ENCODE measurements at places on chromosomes 2 and 18.

DNA sequence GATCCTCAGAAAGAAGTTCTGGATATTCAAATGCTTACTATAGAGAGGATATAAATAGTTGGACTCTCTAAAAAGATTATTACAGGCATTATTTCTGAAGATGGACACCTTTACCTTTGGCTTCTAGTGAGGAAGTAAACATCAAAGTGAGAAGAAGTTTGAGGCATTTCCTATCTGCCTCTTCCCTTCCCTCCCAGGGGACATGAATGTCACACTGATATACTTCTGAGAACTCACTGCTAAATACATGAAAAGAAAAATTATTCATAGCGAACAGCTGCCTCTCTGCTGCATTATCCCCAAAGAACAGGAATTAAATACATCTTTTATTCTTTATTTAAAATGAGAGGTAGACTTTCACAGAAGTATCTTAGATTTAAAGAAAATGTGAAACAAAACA, 63.6 kb upstream of the PGAP1 start:
- no peak for DNase-seq

DNA sequence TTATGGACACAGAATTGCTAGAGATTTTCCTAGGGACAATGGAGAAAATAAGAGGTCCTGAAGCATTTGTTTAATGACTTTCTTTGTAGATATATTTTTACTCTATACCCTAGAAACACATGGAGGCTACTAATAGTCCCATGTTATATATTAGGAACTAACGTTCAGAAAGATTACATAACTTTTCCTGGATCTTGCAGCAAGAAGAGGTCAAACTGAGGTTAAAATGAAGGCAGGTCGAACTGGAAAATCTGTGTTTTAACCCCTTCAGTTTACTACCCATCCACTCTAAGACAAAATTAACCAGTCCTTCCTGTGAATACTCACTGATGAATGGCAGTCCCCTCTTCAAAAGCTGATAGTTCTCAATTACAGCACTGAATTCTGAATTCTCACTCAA, 1415.8 kb upstream of the CELF4 start:
- DNase-seq: no peak

DNA sequence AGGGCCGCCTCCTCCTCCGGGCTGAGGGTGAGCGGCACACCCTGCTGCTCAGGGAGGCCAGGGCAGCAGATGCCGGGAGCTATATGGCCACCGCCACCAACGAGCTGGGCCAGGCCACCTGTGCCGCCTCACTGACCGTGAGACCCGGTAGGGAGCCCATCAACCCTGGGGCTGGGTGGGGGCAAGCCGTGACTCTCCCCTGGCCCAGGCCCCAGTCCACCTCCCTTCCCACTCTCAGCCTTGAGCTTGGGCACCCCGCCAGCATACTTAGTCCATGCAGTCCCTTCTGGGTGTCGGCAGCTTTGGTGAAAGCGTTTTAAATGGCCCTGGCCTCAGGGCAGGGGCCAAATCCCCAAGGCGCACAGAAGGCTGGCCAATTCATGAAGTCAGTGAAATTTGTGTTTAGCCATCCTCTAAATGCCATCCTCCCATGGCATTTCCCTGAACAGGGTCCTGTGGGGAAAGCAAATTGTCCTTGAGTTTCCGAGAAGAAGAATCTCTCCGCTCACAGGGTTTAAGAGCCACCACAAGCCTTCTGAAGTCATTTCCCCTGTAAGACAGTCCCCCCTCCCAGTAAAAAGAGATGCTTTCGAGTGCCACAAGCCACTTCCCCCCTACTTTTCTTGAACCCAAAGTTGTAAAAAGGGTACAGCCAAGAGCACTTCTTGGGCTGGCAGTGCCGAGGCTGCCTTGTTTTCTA, 17.2 kb downstream of the SPEG start:
- DNase-seq: no peak

DNA sequence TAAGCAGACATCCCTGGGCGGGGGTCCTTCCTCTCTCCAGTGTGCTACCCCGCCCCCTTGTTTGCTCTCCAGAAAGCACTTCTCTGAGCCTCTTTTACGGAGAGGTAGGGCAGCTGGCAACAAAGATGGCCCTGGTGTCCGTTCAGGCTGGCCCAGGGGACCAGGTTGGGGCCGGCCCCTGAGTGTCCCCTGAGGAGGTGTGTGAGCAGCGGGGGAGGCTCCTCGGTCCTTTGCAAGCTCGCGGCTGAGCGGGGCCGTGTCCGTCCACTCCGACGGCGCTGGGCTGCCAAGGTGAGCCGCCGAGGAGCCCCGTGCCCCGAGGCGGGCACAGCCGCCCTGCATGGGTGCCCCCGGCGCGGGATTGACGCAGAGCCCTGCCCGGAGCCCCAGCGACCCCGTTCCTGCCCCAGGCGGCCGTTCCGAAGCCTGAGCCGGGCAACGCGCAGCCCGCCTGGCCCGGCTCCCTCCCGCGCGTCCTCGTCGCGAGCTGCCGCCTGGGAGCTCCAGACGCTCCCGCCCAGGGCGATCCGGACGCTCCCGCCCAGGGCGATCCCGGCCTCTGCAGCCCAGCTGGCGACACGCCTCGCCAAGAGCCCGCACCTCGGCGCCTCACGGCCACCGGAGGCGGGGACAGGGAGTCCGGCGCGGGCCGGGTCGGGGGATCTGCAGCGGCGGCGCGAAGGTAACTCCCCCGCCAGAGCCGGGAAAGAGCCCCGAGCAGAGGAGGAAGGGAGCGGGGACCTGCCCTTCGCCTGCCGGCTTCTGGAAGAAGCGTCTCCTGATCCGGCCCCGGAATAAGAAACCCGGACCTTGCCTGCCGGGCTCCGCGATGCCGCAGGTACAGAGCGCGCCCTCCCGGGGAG, at the start of gene PROKR1:
PROKR1 (plus strand) TSS at position 569 of the 863 bp plus-strand sequence. CDS start 2,243 bp downstream, outside the sequence.
- no peak for DNase-seq

DNA sequence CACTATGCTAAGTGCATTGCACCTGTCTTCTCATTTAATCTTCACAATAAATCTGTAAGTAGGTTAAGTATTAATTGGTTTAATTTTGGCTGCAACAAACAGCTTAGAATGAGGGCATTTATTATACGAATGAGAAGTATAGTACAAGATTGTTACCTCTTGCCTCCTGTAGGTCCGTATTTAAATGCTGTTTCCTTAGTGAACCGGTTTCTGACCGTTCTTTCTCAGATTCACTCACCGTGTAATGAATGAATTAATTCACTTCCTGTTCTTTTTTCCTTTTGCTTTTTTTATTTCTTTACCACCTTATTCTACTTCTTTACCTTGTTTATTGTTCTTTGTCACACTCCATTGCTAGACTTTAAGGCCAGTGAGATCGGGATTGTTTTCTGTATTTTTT, 153.8 kb upstream of the RASGRP3 start:
- DNase-seq: no peak

DNA sequence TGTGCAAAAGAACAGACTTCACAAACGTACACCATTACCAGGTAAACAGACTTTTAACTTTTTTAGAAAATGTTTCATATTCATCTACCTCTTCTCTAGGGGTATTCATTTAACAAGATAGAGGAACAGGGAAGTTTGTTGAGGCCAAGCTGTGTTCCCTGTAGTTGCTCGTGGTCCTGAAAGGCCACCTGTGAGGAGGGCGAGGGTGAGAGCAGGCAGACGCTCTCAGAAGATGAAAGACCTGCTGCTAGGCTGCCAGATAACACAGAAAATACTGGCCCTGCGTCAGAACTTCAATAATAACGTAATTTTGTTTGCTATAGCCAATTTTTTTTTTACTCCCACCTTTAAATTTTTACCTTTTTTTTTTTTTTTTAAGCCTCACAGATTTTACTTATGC, 42.0 kb downstream of the SOCS6 start:
- DNase-seq: no peak

DNA sequence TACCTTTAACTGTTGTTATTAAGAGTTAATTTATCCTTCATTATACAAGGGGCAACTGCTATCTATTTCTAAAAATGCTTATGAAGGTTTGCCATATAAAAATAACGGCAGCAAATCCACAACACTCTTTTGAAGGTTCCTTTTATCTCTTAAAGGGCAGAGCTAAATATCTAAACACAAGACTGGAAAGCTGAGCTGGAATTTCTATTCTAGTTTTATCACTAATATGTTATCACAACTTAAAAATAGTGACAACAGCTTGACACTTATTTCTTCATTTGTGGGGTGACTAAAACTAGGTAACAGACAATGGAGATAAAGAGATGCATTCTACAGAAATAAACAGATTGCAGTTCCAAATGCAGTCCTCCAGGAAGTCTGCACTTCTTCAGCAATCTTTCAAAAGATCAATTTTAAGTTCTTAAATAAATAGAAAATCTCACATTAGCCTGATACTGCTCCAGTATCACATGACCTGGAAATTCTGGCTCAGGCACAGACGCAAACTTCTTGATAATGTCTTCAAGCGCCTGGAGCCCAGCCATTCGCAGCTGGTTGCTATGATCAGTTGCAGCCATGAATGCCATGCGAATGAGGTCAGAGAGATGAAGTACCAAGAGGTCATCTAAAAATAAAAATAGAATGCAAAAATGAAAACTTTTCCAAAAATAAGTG, 54.0 kb upstream of the STRN start:
- DNase-seq: no peak
